ENCODE measurements at places on chromosomes 5 and 9.

DNA sequence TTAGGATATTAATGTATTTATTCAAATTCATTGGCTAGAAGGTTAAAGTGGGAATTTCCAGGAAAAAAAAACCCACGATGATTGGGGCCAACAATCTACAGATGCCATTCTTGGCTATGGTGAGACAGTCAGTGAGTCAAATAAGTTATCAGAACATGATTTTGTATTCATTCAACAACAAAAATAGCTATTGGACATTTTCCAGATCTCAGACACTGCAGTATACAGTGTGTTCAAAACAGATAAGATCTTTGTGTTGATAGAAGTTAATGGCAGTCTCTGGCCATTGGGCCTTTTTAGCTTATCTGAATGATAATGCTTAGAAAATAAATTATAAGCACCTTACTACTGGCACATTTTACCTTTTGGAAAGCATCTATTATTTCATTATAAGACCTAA lies 547.7 kb downstream of the MAT2B start:
- DNase-seq = no peak

DNA sequence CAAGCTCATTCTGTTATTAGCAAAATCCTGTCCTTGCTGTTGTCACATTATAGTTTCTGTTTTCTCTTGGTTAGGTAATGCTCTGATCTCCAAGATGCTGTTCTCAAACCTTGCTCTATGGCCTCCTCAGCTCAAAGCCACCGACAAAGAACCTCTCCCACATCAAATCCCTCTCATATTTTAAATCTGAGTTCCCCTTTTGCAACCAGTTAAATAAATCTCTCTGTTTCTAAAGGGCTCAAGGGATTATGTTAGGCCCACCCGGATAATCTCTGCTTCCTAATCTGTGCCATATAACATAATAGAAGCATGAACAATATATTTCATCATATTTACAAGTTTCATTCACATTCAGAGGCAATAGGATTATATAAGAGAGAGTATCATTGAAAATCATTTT lies 286.0 kb downstream of the CYLC2 start:
- DNase-seq = no peak

GRCh38 chr9:91858213-91859030 lies 91.6 kb downstream of the ROR2 start:
- no peak for DNase-seq

GRCh38 chr5:66529182-66529581 lies 67.0 kb upstream of the MAST4 start:
- DNase-seq = no peak

DNA sequence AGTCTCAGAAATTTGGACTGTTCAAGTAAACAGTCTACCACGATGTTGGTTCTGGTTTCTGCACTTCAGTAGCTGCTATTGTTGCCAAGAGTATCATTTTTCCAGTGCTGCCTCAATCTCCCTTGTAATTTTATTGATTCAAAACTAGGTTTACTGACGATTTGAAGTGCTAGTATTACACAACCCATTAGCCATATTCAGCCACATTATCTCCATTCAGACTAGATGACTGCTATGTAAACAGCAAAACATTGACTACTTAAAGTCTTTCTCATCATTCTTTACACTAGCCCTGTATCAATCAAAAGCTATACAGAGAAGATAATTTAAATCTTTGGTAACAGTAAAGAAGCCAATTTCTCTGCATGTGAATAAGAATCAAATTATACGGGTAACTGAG lies 102.0 kb upstream of the TSLP start:
- DNase-seq = no peak

DNA sequence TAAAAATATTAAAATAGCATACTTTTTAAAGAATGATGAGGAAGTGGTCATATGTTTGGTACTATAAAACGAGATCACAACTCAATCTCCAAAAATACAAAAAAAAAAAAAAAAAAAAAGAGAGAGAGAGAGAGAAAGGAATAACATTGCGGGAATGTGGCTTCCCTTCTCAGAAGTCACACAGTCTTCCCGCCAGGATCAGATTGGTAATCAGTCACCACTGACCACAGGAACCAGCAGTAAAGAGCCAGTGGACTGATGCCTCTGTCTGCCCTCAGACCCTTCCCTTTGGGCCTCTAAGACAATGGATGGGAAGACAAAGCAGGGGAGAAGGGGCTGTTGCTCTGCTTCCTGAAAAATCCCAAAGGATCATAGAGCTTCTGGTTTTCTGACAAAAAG lies 104.9 kb downstream of the KLHL3 start:
- no peak for DNase-seq

DNA sequence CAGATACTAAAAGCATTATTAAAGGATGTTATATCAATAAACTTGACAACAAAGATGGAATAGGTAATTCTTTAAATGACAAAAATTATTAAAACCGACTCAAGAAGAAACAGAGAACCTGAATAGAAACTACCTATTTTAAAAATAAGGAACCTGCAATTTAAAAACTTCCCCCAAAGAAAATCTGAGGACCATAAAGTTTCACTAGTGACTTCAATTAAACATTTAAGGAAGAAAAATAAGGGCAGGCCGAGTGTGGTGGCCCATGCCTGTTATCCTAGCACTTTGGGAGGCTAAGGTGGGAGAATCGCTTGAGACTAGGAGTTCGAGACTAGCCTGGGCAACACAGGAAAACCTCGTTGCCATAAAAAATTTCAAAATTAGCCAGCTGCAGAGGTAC lies 99.6 kb downstream of the FANCC start:
- no peak for DNase-seq

- no peak for DNase-seq
Measured at GRCh38 chr5:178730940-178731265, 444 bp upstream of the ZNF354A start.

- peak; percentile 69 for DNase-seq
Measured at GRCh38 chr9:20419533-20419932, 202.8 kb downstream of the MLLT3 start.

All from brain (organoid and tissue), 16 donors.